ENCODE measurements at places on chromosomes 7 and 10.

DNA sequence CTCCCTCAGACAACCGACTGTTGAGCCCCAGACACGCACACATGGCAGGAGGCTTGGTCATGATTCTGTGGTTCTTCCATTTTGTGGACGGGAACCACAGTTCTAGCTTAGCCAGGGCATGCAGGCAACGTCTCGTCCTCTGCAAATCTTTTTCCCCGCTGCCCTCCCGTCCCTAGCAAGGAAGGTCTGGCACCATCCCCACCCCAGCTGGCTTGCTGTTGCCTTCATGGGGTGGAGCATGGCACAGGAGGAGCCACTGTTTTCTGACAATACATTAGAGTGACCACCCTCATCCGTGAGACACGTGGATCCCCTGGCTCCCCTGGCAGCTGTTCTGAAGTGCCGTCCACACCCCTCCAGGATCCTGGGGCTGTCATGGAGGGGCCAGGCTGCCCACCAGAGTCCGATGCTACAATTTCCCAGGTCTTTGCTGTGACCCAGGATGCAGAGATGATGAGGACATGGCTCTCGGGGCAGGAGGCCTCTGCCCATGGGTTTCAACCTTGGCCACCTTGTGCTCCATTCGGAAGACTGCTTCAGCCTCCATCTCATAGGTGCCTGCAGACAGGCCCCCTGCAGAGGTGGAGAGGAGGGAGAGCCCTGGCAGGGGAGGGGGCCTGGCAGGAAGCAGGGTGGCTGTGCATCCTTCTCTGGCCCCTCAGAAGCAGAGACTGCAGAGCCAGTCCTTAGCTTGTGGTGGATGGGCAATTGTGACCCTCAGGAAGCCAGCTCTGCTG is 233.6 kb downstream of the GLRX3 start:
- DNase-seq, result no peak

GRCh38 chr7:127786184-127786583 is 134.2 kb downstream of the SND1 start:
- DNase-seq, result no peak

DNA sequence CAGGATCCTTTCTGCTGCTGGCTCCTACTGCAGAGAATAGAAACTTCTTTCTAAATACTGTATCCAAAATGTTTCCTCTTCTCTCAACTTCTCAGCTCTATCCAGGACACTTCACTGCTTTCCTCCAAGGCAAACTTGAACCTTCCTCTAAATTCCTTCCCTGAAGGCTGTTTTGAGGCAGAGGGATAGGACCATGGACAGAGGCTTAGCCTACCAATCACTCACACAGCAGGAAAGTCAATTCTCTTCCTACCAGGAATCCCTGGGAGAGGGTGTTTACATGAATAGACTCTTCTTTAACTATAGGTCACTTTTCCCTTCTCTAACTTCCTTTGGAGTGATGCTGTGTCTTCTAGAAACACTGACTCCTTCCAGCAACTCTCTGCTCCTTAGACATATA is 115.6 kb upstream of the MKLN1 start:
- no peak for DNase-seq

DNA sequence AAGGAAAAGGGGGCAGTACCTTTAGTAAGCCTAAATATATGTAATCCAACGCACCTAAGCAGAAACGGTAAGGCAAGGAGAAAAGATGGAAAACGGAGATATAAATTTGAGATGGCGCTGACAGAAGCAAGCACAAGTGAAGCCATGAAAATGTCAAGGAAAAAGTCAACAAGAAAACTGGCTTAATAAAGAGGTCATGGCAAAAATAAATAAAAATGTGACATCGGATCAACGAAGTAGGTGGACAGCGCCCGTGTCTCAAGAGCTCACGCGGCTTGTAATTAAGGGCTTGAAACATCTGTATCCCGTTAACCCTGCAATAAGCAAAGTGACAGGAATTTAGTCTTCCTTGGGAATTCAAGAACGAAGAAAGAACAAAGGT is 611 bp downstream of the NDUFA5 start:
- no peak for DNase-seq

DNA sequence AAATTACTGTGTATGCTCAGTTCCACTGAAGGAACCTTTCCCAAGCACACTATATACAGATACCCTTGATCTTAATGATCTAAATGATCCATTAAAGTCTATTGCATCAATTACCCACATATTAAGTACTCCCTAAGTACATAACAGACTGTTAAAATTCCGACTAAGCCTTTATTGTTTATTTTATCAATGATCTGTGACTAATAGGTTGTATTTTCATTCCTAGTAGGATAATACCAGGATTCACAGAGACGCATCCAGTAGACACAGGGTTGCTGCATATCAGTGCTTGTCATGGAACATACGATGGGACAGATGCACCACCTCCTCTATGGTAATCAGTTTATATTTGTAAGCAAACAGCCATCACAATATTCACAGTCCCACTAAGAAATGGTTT is 159.6 kb upstream of the SLC26A5 start:
- no peak for DNase-seq

DNA sequence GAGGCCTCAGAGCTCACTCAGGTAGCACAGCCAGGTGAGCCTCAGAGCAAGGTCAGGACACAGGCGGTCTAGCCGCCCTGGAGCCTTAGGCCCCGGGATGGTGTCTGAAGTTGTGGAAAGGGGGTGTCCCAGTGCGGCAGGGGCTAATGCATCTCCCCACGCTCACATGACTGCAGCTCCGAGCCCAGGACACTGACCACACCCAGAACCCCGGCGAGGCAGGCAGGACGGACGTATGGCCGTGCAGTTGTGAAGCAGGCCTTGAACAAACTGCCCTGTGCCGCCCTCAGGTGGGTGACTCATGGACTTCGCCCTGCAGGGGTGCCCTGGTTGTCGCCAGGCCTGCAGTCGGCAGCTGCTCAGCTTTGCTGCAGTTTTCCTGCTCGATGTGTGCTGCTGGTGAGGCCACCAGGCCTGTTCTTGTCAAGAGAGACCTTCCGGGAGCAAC is 5.0 kb upstream of the PRKAR1B start:
- no peak for DNase-seq

- DNase-seq, result no peak
Observed at GRCh38 chr7:98278408-98278807, 3.1 kb upstream of the BRI3 start.

- no peak for DNase-seq
Observed at GRCh38 chr7:3682028-3682710, 381.1 kb downstream of the SDK1 start.

GRCh38 chr10:100006243-100006886 is 3.4 kb downstream of the DNMBP start:
- no peak for DNase-seq

- no peak for DNase-seq
Observed at GRCh38 chr7:48088559-48089045, 463 bp upstream of the UPP1 start.

DNA sequence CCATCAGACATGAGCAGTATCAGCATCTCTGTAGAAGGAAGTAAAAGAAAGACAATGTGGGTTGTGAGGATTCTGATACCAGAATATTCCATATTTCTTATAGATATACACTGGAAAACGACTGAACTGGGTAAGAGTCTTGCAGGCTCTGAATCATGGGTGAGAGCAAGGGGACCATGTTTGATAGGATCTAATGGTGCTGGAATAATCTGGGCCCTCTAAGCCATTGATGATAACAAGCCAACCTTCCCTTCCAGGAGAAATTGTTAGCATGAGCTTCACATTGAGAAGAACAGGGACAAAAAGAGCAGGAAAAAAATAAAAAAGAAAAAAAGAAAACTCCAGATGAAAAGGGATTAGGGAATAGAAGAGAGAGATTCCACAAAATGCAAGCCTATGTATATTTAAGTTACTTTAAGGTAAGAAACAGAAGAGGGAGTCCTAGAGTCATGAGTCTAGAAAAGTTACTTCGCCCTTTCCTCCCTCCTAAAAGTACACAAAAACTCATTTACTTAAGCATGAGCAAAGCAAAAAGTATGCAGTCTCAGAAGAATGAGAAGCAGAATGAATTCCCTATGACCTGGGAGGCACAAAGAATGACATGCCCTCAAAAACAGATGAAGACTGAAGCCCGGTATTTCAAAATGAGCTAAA is 181.9 kb downstream of the TMEM26 start:
- DNase-seq, result no peak

- DNase-seq, result no peak
Observed at GRCh38 chr10:94500063-94500462, 45.5 kb upstream of the HELLS start.

DNA sequence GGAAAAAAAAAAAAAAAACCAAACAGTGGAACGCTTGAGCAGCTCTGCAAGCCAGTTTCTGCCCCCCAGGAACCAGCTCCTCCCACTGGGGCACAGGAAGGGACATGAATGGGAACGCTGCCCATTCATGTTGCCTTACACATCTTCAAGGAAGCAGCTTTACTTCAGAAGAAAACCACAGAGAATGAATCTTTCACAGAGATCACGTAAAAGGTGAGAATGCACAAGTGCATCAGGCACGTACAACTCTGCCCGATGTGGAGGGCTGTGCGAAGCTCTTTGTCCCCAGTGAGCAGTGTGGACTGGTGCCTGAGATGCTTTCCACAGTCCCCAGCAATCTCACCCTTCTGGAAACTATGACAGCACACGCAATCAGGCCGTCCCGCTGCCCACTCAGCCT is 106.2 kb downstream of the DLG5 start:
- DNase-seq, result no peak

DNA sequence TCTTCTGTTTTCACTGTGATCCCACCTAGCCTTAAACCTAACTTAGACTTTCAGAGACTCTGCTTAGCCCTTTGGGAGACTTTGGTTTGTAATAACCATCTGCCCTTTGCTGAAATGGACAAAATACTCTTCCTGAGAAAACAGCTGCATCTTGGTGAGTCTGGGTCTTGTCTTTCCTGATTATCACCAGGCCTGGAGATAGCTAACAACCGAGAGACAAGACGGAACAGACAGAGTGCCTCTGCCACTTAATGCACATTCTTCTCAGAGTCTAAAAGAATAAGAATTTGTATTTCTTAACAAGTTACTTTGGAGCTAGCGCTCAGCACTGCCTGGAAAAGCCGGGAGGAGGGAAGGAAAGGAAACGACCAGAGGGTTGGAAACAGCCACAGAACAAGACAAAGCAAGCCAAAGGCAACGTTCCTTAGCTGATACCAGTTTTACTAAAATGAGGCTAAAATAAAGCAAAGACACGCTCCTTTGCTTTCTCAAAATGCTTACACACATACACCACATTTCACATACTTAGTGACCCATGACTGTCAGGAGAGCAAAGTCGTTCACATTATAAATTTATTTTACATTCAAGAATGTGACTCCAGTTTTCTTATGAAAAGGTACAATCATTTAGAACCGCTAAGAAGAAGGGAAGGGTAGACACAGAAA is 70.3 kb upstream of the DGKI start:
- DNase-seq, result no peak

GRCh38 chr10:36349445-36350078 is 707.5 kb upstream of the FZD8 start:
- no peak for DNase-seq

GRCh38 chr7:108093851-108094331 is 36.3 kb downstream of the LAMB4 start:
- DNase-seq, result no peak

- no peak for DNase-seq
Observed at GRCh38 chr7:135320268-135320667, 86.6 kb downstream of the STRA8 start.

- no peak for DNase-seq
Observed at GRCh38 chr7:1740214-1740613, 70.1 kb downstream of the ELFN1 start.

- peak; percentile 58 for DNase-seq
Observed at GRCh38 chr10:127293640-127294039, 97.2 kb upstream of the INSYN2A start.

DNA sequence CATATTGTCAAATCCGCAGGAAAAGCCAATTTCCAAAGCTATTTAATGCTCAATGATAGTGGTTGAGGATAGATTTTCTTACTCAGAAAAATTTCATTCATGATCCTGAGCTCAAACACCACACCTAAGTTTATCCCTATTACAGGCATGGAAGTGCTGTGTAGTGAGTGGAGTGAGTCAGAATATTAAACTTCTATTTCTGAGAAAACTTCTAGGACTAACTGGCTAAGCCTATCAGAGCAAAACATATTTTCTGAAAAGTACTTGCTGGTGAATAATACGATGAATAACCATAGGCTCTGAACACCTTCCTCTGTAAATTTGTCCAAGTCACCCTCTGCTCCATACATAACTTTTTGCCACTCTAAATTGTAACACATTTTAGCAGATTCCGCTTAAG is 221.5 kb downstream of the SUGCT start:
- no peak for DNase-seq

DNA sequence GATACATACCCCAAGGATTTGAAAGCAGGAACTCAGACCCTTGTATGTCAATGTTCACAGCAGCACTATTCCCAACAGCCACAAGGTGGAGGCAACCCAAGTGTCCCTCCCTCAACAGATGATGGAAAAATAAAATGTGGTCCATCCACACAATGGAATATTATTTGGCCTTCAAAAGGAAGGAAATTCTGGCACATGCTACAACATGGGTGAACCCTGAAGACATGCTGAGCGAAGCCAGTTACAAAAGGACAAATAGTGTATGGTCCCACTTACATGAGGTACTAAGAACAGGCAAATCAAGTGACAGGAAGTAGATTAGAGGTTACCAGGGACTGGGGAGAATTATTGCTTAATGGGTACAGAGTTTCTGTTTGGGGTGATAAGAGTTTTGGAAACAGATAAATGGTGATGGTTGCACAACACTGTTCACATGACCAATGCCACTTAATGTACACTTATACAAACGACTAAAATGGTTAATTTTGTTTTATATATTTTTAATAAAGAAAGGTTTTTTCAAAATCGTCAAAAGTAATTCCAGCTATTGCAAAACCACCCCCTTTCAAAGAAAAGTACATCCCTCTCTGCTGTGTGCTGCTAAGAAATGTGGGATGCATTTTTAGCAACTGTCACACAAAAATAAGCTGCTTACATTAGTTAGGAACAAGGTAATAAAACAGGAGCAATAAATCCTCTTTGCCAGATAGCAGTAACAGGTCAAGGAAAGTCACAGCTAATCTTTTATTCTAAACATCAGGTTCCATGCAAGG is 85.7 kb downstream of the GRB10 start:
- DNase-seq, result no peak

DNA sequence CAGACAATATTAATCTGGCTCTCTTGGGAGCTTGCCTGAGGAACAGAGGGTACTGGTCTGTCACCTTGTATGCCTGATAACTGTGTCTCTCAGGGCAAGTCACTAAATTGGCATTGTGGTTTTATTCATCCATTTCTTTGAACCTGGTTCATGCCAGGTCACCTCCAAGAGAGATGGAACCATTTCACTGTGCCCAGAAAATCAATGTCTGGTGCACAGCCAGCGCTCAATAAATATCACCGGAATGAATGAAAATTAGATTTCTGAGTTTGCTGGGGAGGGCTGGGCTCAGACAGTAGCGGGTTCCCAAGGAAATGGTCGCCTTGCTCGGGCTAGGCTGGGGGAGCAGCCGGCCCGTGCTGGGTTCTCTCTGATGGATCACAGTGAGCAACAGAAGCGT is 64.1 kb upstream of the BAIAP2L1 start:
- DNase-seq, result no peak
